Placental pericyte (primary cell): ENCODE measurements at places on chromosomes 7 and 10. TPM values are rescaled to one million over a fixed set of nuclear protein-coding genes. Genes with fewer than 3 reads are reported as not detected.

Gene PKD2L1
- total RNA-seq, result not detected in 2 replicates

Gene HKDC1
- 0.14 and 2.6 TPM in 2 replicates for total RNA-seq

Gene PRKG1
- total RNA-seq, result 22.9 and 45.1 TPM in 2 replicates

Gene POLR2J2
- 3.9 and 7.7 TPM in 2 replicates for total RNA-seq

Gene GHRHR
- not detected in 2 replicates for total RNA-seq

Gene SEMA4G
- total RNA-seq, result 0.66 and 1.0 TPM in 2 replicates

Gene GPR15LG
- not detected in 2 replicates for total RNA-seq

Gene NAMPT
- total RNA-seq, result 164 and 1,292 TPM in 2 replicates

Gene MGAM2
- not detected in 2 replicates for total RNA-seq

Gene CACNA2D1
- total RNA-seq, result 63.0 and 66.6 TPM in 2 replicates

Gene CAV2
- total RNA-seq, result 37.9 and 183 TPM in 2 replicates

Gene LLCFC1
- total RNA-seq, result not detected in 2 replicates

Gene DKK1
- 65.2 and 101 TPM in 2 replicates for total RNA-seq
